Non-pigmented ciliary epithelial cell (primary cell): ENCODE measurements at places on chromosomes 16 and 17.

- DNase-seq = no peak
Observed at GRCh38 chr16:65667011-65667578, 545.2 kb upstream of the CDH11 start.

- DNase-seq = no peak
Observed at GRCh38 chr16:12681653-12682052, 122.0 kb downstream of the CPPED1 start.

- DNase-seq = no peak
Observed at GRCh38 chr16:86200722-86201121, 301.8 kb downstream of the IRF8 start.

- DNase-seq = no peak
Observed at GRCh38 chr17:57552114-57552624, 192.9 kb downstream of the CCDC182 start.

GRCh38 chr16:4556112-4556511 is at the start of gene C16orf96:
Gene C16orf96, plus strand, starts transcription at chr16:4556340. Its CDS starts 150 bp downstream, at chr16:4556490.
- DNase-seq = no peak

- DNase-seq = no peak
Observed at GRCh38 chr17:45240905-45241327, 19.2 kb downstream of the FMNL1 start.

GRCh38 chr17:45733781-45734180 is 50.3 kb upstream of the CRHR1 start:
- no peak for DNase-seq

- DNase-seq = no peak
Observed at GRCh38 chr16:85424260-85425073, 188.7 kb upstream of the GSE1 start.

- DNase-seq = no peak
Observed at GRCh38 chr17:45123930-45124796, 8.2 kb downstream of the PLCD3 start.

DNA sequence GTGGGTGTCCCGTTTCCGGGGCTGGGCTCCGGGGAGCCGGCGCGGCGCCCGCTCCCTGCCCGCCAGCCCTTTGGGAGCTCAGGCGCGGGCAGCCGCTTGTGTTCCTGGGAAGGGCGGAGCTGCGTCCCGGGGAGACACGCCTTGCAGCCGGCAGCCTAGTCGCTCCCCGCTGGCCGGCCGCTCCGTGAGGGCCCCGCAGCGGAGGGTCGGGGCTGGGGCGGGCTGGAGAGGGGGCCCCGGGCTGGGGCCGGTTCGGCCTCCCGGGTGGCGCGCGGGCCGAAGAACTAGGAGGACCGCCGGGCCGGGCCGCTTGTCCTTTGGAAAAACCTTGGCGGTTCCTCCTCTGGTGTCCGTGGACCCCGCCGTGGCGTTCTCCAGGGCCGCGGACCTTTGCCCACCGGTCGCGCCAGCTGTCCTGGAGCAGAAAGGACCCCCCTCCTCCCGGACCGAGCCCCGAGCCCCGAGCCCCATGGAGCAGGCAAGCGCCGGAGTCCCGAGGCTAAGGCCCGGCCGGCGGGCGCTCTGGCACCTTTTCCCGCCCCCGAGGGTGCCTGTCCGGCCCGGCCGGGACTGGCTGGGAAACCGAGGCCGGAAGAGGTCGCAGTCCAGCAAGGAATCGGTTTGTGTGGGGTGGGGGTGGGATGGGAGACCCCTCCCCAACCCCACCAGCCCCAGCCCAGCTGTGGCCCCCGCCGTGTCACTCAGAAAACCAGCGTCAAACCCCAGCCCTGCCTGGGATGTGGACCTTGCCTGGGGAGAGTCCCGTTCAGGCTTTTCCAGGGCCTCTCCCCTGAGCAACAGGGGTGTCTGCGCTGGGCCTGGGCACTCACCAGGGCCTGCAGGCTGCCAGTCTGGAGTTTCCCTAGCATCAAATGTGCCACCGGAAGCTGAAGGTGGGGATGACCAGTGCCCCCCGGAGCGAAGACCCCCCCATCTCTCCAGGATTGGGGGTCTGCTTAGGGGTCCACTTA is 6.8 kb upstream of the TBC1D3B start:
- peak; percentile 19 for DNase-seq

GRCh38 chr16:86120201-86121192 is 221.5 kb downstream of the IRF8 start:
- no peak for DNase-seq
